ENCODE measurements at places on chromosomes 2 and 18.

DNA sequence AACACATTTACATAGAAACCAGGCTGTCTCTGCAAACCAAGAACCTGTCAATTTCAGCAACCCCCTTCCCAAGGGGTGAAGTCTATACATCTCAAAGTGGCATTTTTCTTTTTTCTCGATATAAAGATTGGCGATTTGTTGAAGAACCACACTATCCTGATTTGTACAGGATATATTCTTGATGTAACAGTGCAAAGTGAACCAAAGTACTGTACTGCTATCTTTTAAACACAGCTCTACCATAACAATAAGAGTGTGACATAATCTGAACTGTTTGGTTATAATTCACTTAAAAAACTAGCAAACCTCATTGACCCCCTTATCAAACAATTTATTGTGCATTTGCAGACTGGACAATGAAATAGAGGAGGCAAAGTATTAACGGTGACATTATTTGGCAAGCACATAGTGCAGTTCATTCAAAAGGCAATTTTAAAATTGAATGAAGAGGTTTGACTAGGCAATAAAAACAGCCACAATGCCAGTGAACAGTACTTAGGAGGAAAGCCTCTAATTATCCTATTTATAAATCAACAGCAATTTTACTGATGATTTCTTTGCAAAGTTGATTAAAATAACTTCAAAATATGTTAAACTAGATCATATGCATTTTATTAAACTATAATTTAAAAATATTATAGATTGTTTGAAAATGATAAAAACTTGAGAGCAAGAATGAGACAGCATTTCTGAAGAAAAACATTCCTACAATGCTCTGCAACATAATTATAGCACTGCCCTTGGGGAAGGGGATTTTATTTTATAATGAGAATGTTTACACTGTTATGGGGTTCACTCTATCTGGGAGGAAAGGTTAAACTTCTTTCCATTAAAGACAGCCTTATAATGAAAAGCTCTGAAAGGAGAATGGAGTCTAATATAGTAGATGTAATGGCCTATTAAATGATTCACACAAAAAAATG lies 440.9 kb downstream of the ZEB2 start:
- no peak for DNase-seq
- no peak overlapping the region for H3K4me3 ChIP-seq
- no peaks in the 10 kb centered on the region for H3K27me3 ChIP-seq
- no peaks in the 10 kb centered on the region for H3K4me1 ChIP-seq
- no peaks in the 10 kb centered on the region for H3K36me3 ChIP-seq

- H3K27me3 ChIP-seq = no peaks in the 10 kb centered on the region
- H3K27ac ChIP-seq = no peak overlapping the region
- no peaks in the 10 kb centered on the region for H3K36me3 ChIP-seq
- H3K4me1 ChIP-seq = no peaks in the 10 kb centered on the region
- DNase-seq = peak; percentile 47
These were observed 73.8 kb downstream of the TRABD2A start for GRCh38 chr2:84807063-84807485.

DNA sequence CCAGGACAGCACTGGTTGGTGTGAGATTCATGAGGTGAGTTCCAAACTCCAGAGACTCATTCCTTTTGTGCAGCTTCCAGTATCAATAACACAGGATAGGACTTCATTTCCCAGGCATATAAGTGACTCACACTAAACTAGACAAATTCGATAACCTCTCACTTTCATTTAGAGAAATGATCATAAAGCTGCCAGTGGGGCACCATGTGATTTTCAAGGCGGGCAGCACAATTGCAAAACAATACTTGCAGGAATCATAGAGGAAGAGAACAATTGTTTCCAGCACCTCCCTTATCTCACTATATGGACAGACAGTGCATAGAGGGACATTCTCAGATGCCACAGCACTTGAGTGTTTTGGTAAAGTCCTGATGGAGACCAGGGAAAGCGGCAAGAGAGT lies 31.3 kb upstream of the DNAH7 start:
- no peak for DNase-seq
- H3K4me3 ChIP-seq = no peak overlapping the region
- H3K27me3 ChIP-seq = no peaks in the 10 kb centered on the region
- H3K27ac ChIP-seq = no peak overlapping the region
- no peaks in the 10 kb centered on the region for H3K36me3 ChIP-seq

DNA sequence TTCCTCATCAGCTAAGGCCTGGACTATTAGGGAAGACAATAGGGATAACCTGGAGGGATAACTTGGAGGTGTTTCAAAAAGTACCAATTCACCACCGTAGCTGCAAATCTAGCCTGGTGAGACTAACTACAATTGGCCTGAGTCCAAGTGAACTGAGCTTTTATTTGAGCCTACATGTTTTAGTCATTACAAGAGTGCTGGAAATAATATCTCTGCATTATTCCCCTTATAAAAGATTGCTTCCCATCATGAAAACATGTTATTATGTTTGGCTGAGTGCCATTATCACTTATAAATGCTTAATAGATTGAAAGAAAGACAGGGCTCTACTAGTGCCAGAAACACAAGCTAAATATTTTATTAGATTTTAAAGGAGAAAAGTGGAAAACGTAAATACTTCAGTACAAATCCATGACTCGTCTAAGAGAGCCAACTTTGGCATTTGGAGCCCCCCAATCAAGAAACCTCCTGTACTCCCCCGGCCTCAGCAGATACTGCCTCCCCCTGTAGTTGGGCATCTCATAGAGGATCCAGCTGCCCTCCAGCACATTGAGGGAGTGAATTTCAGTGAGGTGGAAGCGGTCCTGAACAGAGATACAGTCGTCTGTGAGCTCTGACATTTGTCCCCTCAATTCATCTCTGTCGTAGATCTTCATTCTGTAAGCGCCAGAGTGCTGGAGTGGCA lies 3.6 kb downstream of the CRYGB start:
- DNase-seq = no peak
- H3K27me3 ChIP-seq = no peaks in the 10 kb centered on the region
- no peak overlapping the region for H3K27ac ChIP-seq
- H3K36me3 ChIP-seq = no peaks in the 10 kb centered on the region

DNA sequence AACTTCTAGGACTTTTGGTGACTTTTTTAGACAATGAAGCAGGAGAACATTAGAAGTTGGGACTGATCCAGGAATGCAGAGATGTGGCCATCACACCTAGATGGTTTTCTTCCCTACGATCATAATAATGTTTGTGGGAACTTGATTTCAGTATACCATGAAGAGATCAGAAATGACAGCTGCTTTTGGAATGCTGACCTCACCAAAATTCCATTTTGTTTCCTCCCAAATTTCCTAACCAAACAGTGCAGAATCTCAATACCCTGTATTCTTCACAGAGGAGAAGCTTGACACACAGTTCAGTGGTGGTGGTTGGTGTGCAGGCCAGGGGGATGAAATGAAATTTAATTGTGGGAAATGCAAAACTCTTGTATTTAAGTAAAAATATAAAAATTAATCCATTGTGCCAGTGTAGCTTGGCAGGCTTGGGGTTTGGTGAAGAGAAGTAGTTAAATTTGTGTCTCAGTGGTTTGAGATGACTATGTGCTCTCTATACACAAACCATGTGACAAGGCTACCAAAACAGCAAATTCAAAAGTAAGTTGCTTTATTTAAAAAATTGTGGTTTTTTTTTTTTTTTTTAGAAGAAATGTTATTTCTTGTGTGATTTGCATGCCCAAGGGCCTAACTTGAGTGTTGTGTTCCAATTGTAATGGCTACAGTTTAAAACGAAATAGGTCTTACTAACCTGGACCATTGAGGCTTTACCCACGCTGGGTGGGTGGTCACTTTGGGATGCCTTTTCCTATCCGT lies 252.4 kb downstream of the LPIN1 start:
- H3K4me1 ChIP-seq = no peaks in the 10 kb centered on the region
- no peaks in the 10 kb centered on the region for H3K36me3 ChIP-seq
- H3K27me3 ChIP-seq = no peaks in the 10 kb centered on the region
- H3K27ac ChIP-seq = no peak overlapping the region

GRCh38 chr2:1865716-1866234 lies 121.5 kb upstream of the PXDN start:
- peaks cover 19% of the 10 kb centered on the region for H3K27me3 ChIP-seq
- H3K27ac ChIP-seq = no peak overlapping the region
- H3K36me3 ChIP-seq = no peaks in the 10 kb centered on the region
- H3K4me3 ChIP-seq = no peak overlapping the region
- H3K4me1 ChIP-seq = peaks cover 7% of the 10 kb centered on the region
- no peak for DNase-seq

DNA sequence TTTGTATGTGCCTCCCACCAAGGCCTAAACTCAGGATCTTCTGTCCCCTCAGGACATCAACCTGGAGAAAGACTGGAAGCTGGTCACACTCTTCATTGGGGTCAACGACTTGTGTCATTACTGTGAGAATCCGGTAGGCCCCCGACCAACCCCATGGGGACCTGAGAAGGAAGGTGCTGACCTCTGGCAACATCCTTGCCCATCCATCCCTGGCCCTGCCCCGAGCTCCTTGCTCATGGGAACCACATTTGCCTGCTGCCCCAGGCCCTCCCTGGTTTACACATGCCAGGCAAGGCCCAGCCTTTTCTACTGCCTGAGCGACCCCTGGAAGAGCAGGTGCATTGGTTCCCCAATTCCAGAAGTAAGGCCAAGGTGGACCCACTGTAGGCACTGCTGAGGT lies 125.3 kb upstream of the PPP1CB start:
- H3K27ac ChIP-seq = no peak overlapping the region
- H3K4me3 ChIP-seq = no peak overlapping the region
- H3K27me3 ChIP-seq = no peaks in the 10 kb centered on the region
- H3K4me1 ChIP-seq = peaks cover 46% of the 10 kb centered on the region

GRCh38 chr18:61635901-61636528 lies 256.8 kb downstream of the RNF152 start:
- DNase-seq = peak; percentile 44
- H3K36me3 ChIP-seq = no peaks in the 10 kb centered on the region
- no peaks in the 10 kb centered on the region for H3K4me1 ChIP-seq
- H3K4me3 ChIP-seq = no peak overlapping the region
- H3K27ac ChIP-seq = no peak overlapping the region

DNA sequence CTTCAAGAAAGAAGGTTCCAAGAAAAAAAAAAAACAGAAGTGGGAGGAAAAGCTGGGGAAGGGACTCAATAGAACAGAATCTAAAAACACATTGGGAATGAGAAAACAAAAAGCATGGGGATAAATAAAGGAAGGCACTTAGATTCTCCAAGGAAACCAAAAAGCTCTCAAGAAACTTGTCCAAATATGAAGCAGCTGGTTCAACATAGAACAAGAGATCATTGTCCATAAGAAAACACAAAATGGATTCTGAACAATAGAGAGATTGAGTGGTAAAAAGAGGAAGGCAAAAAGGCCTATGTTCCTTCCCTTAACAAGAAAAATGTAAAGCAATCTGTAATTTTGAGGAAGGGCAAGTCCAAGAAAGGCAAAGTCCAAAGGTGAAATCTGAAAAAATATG lies 32.9 kb upstream of the ALK start:
- H3K4me3 ChIP-seq = no peak overlapping the region
- no peaks in the 10 kb centered on the region for H3K4me1 ChIP-seq
- no peak overlapping the region for H3K27ac ChIP-seq
- no peak for DNase-seq
- H3K27me3 ChIP-seq = no peaks in the 10 kb centered on the region
- no peaks in the 10 kb centered on the region for H3K36me3 ChIP-seq

DNA sequence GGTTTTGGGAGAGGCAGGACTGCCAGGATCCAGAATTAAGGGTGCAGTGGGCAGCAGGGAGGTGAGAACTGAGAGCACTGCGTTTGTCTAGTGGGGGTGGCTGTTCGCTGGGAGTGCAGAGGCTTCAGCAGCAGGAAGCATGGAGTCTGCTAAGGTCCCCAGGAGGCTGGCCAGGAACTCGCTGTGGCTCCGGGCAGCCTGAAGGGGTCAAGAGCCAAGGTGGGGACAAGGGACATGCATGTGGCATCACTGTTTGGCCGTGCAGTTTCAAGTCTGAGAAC lies 43.2 kb upstream of the SEMA4C start:
- H3K4me3 ChIP-seq = no peak overlapping the region
- no peaks in the 10 kb centered on the region for H3K4me1 ChIP-seq
- peak overlapping the region; percentile 55 for H3K27ac ChIP-seq
- DNase-seq = no peak

DNA sequence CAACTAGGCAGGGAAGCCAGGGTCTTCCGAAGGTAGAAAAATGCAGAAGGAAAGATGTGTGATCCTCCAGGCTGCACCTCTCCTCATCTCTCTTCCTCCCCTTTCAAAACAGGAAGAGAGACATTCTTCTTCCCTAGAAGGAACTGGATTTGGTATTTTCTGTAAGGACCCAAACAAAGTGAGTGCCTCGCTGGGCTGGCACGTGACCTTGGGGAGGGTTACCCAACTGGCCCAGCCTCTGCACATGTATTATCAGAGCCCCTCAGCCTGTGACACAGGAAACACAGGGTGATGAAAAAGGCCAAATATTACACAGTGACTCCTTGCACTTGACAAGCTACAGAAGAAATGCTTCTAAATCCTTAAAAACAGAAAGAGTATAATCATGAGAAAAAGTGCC lies 2.3 kb downstream of the HJURP start:
- H3K36me3 ChIP-seq = peaks cover 10% of the 10 kb centered on the region
- peak overlapping the region; percentile 40 for H3K27ac ChIP-seq
- peaks cover 32% of the 10 kb centered on the region for H3K4me1 ChIP-seq
- no peak overlapping the region for H3K4me3 ChIP-seq

DNA sequence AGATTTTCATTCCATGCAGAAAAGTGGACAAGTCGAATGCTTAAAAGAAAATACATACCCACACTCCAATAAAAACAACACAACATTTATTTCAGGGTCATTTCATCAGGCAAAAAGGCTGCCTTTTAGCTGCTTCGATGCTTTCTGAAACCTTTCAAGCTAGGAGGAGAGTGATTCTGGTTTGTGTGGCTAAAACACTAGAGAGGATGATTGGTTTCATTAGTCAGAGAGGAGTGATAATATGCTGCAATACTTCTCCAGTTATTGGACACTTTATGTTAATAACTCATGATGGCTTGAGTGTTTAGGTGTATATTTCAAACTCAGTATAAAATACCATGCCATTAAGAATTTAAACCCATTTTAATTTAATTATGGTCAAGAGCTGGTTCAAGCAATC lies 614.0 kb downstream of the SLC4A3 start:
- no peaks in the 10 kb centered on the region for H3K27me3 ChIP-seq
- DNase-seq = no peak
- no peaks in the 10 kb centered on the region for H3K4me1 ChIP-seq
- H3K4me3 ChIP-seq = no peak overlapping the region
- H3K27ac ChIP-seq = no peak overlapping the region
- H3K36me3 ChIP-seq = no peaks in the 10 kb centered on the region

- H3K4me1 ChIP-seq = no peaks in the 10 kb centered on the region
- no peak overlapping the region for H3K27ac ChIP-seq
- no peaks in the 10 kb centered on the region for H3K27me3 ChIP-seq
- no peak overlapping the region for H3K4me3 ChIP-seq
- no peaks in the 10 kb centered on the region for H3K36me3 ChIP-seq
These were observed 81.4 kb downstream of the COBLL1 start for GRCh38 chr2:164760179-164760578.

- DNase-seq = peak; percentile 11
- no peak overlapping the region for H3K4me3 ChIP-seq
- H3K27me3 ChIP-seq = no peaks in the 10 kb centered on the region
- no peaks in the 10 kb centered on the region for H3K4me1 ChIP-seq
These were observed 599.1 kb upstream of the FSHR start for GRCh38 chr2:49753344-49753985.
